CD4-positive, alpha-beta T cell treated with Interleukin-2 at 100 ng/mL for 4 hours (primary cell): ENCODE measurements at places on chromosomes 3 and 15.

- no peak for DNase-seq
These were observed 230.3 kb upstream of the TLE3 start for GRCh38 chr15:70327856-70328678.

- DNase-seq = no peak
These were observed 147.5 kb upstream of the SOX2 start for GRCh38 chr3:181564222-181564621.

- no peak for DNase-seq
These were observed 196.3 kb downstream of the BCHE start for GRCh38 chr3:165640970-165641369.

- no peak for DNase-seq
These were observed 890.7 kb upstream of the EPHA6 start for GRCh38 chr3:95923496-95924210.

GRCh38 chr3:170502297-170502696 lies 83.6 kb downstream of the SLC7A14 start:
- no peak for DNase-seq

DNA sequence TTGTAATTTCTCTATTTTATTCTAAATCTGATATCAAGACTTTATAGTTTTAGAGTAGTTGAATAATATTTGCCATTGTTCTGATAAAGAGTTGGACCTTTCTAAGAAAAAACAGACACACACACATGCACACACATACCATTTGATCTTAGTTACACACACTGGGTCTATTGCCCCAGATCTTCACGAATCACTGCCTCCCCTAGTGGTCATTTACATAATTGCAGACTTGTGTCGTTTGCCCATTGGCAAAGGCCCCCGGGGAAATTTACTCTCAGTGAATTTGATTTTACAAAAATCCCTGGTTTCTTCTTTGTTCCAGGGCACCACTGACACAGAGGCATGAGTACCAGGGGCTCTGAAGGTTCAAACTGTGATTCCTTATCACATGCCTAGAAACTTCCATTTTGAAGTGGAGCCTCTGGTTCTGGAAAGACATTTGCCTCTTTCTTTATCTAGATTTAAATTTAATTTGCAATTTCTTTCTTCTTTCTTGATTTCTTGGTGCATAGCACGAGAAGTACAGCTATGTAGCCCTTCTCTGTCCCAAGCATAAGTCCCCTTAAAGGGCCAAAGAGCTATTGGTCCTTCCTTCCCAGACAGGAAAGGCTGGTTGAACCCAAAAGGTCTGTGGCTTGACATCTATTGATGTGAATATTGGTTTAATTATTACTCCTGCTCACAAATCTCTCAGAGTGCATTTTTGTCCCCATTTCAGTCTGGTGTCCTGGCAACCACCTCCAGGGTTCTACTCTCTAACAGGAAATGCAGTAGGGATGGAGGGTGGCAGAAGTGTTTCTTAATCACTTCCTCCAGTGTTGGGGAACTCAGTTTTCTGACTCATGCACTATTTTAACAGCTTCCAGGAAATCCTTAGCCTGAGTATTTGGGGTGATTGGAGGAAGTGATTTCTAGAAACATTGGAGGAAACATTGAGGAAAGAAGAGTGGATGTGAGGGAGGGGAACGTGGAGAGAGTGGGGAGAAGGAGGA lies 32.4 kb upstream of the SLC6A11 start:
- peak; percentile 37 for DNase-seq

DNA sequence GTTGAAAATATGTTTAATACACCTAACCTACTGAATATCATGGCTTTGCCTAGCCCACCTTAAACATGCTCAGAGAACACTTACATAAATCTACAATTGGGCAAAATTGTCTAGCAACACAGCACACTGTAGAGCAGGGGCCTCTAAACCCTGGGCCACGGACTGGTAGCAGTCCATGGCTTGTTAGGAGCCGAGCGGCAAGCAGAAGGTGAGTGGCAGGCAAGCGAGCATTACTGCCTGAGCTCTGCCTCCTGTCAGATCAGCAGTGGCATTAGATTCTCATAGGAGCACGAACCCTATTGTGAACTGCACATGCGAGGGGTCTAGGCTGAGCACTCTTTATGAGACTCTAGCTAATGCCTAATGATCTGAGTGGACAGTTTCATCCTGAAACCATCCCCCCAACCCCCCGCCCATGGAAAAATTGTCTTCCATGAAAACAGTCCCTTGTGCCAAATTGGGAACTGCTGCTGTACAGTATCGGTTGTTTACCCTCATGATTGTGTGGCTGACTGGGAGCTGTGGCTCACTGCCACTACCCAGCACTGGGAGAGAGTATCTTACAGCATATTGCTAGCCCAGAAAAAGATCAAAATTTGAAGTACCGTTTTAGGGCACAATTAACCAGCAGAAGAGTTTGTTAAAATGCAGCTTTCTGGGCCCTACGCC lies 26.1 kb downstream of the CMSS1 start:
- no peak for DNase-seq
